Diencephalon (tissue), 1 donor: ENCODE measurements at places on chromosomes 16 and 17. TPM values are rescaled to one million over a fixed set of nuclear protein-coding genes. Genes with fewer than 3 reads are reported as not detected.

The ABCA10 gene
- total RNA-seq, result 6.7 TPM

The RNF135 gene
- total RNA-seq, result 3.2 TPM

The LGALS9B gene
- total RNA-seq, result not detected

The HOXB2 gene
- not detected for total RNA-seq

The COG7 gene
- 17.3 TPM for total RNA-seq

The NPIPA7 gene
- 3.0 TPM for total RNA-seq

The CD300LB gene
- total RNA-seq, result not detected

The CFAP97D1 gene
- not detected for total RNA-seq

The SCGB1C2 gene
- not detected for total RNA-seq

The KRT40 gene
- not detected for total RNA-seq

The MYADML2 gene
- 1.8 TPM for total RNA-seq
